Daoy (cell line): ENCODE measurements at places on chromosomes 6 and 20.

DNA sequence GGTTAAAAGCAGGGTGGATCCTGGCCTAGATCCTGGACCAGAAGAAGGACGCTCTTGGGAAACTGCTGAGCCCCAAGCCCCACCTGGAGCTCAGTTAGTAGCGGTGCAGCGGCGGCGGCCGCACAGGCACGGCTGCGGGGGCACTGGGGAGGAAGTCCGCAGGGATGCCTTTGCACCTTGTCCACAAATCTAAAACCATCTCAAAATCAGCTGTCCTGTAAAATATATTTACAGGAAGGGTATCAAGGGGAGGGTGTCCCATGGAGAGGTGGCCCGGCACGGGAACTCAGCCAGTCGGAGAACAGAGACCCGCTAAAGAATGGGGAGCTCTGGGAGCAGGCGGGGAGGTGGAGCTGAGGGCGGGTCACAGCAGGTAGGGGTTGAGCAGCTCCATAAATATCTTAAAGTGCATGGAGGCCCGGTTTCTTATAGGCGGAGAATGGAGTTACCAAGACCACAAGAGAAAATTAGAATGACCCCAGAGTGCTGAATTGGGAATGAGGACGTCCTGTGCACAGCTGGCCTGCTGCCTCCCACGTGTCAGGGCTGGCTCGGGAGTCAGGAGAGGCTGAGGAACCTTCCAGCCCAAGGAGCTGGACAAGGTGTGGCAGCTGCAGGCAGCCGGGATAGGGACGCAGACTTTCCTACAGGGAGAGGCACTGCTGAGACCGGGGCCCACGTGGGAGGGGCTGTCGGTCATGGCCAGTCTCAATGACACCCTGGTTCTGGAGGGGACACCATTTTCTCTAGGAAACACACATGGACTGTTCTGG is 8.0 kb downstream of the MTG2 start:
- DNase-seq: no peak

DNA sequence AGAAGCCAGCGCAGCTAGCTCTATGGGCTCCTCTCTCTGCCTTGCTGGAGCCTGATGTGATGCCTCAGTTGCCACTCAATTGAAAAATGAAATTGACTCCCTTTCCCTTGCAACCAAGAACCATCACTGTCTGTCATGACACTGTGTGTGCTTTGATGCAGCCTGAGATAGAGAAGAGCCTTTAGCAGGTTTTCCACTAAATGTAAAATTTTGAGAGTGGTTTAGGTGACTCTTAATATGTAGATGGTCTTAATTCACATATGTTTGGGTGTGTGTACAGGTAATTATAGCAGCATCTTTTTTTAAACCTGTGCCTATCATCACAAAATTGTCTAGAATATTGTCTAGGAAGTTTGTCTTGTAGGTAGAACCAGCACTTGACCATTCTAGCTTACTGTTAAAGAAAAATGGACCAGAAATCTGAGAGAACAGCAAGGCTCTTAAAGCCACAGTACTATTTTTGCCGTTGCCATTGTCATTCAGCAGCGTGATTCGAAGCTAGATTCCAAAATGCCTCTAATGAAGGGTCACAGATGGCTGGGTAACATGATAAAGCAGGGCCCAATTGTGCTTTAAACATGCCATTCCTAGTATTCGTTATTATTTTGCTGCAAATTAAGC is 1.3 kb downstream of the ARFGEF3 start:
- DNase-seq: no peak

DNA sequence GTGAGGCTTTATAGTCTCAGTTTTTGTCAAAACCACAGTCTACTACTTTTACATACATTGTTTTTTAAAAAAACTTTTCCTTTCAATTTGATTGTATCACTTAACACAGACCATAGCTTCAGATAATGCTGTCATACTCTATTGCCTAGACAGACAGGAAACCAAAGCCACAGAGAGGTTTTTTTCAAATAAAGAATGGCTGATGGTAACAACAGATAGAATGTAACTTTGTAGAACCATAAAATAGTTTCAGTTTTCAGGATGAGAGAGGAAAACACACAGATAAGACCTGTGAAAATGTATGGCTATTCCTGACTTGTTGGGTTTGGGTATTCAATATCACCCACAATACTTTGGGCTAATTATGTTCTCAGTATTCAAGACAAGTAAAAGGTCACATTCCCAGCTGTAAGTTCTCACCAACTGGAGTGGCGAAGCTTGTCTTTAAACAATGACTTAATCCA is 94.0 kb downstream of the ADGRG6 start:
- DNase-seq: peak; percentile 56

DNA sequence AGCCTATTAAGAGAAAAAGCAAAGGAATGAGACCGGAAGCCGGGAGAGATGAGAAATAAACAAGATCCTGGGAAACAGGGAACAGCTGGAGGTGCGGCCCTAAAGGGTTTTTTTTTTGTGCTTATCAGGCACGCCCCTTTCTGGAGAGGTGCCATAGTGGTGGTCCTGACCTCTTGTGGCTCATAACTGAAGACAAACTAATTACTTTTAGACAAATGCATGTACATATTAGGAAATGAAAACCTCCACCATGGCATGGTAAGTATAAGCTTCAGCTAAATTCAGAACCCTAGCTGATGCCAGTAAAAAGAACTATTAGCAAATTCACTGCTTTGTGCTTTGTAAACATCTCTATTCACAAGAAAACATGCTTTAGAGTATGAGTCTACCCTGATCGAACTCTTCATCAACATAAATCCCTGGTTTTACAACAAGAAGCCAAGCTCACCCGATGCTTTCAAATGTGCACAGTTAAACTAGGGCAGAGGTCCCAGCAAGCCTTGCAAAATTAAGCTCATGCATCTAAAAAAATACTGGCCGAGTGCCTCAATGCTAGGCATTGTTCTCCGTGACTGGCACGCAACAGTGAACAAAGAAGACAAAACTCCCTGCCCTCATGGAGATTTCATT is 96.4 kb upstream of the MRPS10 start:
- DNase-seq: peak; percentile 37

DNA sequence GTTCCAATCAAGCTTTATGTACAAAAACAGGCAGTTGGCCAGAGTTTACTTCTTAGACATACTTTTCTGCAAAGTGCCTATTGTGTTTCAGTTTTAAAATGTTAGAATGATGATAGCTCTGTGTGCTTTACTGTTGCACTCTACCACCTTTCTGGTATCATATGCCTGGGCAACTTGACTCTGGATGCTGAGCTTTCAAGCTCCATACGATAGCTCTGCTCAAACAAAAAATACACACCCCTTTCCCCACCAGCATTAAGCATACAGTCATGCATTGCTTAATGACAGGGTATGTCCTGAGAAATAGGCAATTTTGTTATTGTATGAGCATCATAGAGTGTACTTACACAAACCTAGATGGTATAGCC is 123.1 kb downstream of the RCAN2 start:
- no peak for DNase-seq

- peak; percentile 24 for DNase-seq
These were observed 13.6 kb upstream of the ZNF335 start for GRCh38 chr20:45985573-45985972.

DNA sequence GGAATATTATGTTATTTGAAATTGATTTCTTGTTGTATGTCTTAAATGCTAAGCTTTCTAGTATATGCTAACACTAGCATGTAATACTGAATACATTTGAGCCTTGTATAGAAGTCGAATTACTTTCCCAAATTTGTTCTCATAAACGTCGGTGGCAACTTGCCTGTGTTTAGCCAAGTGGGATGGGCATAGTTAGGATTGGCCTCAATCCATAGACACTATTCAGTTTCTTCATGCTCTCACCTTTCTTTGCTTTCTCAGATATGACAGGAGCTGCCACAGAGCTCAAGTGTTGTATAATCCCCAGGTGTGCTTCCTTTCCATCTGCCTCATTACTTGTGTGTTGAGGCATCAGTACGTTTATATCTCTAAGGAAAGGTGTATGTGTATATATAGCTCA is 19.3 kb downstream of the ZNF334 start:
- no peak for DNase-seq

- DNase-seq: no peak
These were observed 73.2 kb downstream of the PSMG4 start for GRCh38 chr6:3331971-3332370.

DNA sequence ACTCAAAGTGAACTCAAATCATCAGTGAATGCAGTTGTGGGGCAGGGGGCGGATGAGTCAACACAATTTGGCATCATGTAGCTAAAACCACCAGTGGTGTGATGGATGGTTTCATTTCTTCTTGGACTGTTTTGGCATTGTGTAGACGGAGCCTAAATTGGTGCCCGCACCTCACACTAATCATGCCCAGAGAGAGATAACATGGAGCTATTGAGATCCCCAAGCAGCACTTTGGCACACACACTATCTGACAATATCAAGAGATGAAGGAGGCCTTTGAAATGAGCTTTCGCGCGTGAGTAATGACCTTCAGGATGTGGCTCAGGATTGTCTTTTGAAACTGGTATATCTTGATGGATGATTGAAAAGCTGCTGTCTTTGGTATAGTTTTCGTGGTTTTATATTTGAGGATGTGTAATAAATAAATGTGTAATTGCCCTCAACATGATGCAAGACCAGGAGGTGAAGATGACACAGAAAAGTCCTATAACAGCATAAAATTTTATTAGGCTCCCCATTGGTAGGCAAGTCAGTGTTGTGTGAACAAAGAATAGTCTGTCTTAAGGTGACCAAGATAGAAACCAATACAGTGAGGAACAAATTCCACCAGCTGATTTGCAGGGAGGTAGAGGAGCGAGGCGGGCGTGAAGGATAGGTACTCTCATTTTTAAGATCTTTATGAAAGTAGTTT is 174.2 kb downstream of the TSHZ2 start:
- peak; percentile 45 for DNase-seq

- DNase-seq: no peak
These were observed 105.2 kb upstream of the TRAF3IP2 start for GRCh38 chr6:111710911-111711310.

DNA sequence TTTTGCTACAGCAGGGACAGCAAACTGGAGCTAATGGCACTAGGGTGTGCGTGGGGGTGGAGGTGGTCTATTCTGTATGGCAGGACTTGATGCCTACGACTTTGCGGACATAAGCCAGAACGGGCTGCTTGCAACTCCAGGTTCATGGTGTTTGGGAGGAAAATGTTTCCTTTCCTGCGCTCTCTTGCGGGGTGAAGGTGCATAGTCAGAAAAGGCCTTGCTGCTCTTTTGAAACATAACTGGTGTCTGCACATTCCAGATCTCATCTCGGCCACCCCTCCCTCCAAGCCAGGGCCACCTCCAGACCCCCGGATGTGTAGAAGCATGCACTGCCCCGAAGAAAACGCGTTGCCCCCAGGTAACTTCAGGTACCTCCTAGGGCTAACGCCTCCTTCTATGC is 8.1 kb downstream of the FOXA2 start:
- DNase-seq: no peak

DNA sequence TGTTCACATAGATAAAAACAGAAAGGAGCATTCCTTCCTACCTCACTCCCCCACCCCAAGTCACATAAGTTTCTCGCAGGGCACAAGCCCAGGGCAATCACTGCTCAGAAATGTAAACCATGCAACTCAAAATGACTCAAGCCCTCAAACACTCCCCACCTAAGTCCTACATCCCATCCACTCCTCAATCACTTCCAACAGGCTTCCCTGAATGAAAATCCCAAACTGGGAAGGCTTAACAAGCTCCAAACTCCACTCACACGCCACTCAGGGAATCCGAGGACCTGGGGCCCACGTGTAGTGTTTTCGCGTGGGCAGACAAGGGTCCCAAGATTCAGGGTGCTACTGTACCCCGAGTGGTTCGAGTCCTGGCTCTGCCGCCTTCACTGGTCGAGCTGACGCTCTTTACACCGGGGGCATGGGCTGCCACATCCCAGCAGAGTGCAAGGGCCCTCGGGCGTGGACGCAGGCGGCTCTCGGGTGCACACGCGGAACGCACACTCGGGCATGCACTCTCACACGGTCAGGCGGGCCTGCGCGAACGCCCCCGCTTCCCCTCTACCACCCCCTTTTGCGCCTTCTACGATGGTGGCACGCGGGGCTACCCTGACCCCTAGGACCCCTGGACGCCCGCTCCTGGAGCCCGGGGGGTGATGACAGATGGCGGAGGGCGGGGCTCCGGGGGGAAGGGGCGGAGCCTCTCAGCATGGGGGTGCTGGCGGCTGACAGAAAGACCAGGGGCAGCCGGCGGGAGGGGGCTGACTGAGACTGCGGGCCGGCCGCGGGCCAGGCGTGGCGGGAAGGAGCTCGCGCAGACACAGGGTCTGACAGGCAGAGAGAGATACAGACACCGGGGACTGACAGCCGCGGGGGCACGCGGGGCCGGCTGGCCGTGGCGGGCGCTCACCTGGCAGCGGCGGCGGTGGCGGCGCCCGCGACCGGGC is 657 bp downstream of the ZHX3 start:
- DNase-seq: peak; percentile 81

- no peak for DNase-seq
These were observed 14.8 kb upstream of the SYNE1 start for GRCh38 chr6:152651986-152652385.

DNA sequence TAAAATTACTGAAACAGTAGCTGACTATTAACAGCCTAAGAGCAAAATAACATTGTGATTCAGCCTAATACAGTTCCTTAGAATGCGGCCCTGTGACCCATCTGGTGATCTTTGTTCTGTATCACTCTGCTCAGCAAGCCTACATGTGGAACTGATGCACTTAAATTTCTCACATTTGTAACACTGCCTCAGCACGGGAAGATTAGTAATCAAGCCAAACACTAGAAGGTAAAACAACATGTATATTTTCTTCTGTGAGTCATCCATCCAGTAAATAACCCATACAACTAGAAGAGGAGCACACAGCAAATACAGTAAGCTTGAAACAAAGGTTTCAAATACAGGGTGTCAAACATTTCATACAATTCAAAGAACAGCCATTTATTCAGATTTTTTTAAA is 189.7 kb upstream of the NOX3 start:
- DNase-seq: no peak

GRCh38 chr6:167290786-167291622 is at the start of gene UNC93A:
TSS of gene UNC93A (plus strand) at chr6:167291315. CDS start at chr6:167291490, 175 bp downstream.
- DNase-seq: no peak

DNA sequence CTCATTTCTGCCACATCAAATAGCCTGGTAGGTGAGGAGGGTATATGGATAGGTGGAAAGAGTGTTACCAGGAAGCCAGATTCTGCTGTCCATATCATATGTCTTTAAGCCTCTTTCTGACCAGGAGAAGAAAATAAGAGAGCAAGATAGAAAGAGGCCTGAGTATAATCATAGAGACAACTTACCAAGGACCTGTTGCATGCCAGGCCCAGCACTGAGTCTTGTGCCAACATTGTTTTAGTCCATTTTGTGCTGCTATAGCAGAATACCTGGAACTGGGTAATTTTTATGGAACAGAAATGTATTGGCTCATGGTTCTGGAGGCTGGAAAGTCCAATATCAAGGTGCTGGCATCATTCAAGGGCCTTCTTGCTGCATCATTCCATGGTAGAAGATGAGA is 7.3 kb upstream of the ADA start:
- no peak for DNase-seq

DNA sequence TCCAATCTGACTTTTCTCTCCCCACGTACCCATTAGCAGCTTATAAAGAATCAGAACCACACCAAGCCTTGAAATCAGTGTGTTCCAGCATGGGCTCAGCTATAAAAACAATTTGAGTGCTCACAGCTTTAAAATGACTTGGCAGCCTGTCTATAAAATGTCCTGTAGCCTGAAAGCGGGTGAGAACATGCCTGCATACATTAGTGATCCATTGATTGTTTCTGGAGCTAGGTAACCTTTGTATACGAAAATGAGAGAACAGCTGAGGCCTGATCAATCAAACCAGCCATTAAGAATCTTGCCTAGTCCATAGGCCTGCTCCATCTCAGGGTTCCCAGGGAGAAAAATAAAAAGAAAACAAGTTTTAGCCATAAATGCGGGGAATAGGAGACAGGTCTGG is 245.8 kb upstream of the SULF2 start:
- no peak for DNase-seq
